ENCODE measurements at places on chromosomes 5 and 9.

- DNase-seq, result no peak
Observed at GRCh38 chr9:16179566-16179965, 626.7 kb downstream of the CCDC171 start.

- DNase-seq, result peak; percentile 34
Observed at GRCh38 chr9:32525709-32526030, 326 bp downstream of the RIGI start.

DNA sequence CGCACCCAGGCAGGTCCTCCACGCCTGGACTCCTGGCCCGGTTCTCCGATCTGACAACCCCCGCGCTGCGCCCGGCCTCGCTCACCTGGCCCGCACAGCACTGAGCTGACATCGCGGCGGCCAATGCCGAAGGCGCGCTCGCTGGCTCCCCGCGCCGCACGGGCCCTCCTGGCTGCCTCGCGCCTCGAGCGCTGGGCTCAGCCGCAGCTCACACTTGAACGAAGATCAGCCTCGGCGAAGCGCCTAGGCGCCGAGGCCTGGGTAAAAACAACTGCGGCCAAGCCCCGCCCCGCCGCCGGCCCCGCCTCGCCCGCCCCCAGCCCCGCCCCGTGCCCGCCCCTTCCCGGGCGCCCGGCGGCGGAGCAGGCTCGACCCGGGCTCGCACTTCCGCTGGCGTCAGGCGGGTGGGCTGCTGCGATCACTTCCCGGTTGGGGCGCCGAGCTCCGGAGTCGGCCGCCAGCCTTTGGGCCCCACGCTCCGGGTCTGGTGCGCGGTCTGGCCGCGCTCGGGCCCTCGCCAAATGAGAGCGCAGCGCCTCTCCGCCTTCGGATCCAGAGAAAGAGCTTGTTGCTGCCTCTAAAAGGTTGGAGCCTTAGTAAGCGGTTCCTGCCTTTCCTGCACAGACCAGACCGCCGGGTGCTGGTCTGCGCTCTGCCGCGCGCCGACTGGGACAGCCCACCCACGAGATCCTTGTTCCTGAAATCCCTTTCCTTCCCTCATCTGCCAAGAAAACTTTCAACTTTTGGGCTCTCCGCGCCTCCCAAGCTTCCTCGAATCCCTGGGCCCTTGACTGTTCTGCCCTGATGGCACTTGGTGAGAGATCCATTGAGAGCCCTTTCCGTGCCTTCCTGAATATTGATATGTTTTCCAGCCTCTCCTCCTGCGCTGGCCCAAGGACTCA lies at the start of gene SERINC5:
SERINC5 (minus strand) TSS at position 238 of the 902 bp plus-strand sequence; CDS start at position 112, 126 bp downstream.
- DNase-seq, result peak; percentile 86

GRCh38 chr9:20753761-20754160 lies 69.7 kb downstream of the FOCAD start:
- DNase-seq, result no peak
